ENCODE measurements at places on chromosomes 16 and 17.

DNA sequence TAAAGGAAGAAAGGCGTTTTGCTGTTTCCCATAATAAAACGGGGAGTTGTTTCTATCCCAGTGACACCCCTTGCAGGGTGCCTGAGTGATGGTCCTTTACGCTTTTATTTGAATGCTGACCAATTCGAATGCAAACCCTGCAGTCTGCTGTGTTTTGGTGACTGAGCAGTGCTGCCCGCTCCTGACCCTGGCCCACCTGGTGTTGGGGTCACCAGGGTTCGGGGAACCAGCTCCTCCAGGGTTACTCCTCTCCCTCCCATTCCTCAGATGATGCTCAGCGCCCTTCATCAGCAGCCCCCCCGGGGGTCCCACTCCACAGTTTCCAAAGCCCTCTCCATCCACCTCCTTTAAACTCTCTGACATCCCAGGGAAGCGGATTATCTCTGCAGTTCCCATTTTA lies 6.0 kb downstream of the CA4 start:
- DNase-seq: no peak

DNA sequence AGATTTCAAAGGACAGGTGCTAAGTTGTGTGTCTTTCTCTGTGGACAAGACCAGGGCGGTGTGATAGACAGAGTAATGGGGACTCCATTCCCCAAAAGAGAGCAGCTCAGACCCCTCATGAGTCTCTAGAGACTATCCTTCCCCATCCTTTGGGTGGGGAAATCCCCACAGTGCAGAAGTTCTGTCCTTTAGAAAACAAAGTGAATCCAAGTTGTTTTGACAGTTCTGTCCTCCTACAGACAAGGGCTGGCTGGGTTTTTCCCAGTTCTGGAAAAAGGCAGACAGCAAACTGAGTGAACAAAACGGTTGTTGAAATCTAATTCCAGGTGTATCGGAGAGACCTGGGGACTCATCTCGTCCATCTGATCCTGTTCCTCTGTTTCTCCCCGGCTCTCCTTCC lies 11.0 kb upstream of the HAS3 start:
- no peak for DNase-seq

- no peak for DNase-seq
These were observed 15.1 kb upstream of the ZFHX3 start for GRCh38 chr16:73062743-73063733.

DNA sequence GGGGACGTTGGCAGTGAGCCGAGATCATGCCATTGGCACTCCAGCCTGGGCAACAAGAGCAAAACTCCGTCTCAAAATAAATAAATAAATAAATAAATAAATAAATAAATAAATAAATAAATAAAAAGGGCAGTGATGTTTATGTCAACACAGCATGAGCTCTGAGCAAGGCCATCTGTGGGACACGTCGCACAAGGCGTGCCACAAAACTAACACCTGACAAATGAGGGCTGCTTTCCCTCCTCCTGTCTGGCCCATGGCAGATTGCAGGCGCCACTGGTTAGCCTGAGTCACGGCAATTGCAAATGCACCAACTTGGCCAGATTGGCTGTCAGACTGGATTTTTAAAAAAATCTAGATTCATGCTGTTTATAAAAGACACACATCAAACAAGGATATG lies 25.9 kb upstream of the SPNS3 start:
- DNase-seq: no peak

DNA sequence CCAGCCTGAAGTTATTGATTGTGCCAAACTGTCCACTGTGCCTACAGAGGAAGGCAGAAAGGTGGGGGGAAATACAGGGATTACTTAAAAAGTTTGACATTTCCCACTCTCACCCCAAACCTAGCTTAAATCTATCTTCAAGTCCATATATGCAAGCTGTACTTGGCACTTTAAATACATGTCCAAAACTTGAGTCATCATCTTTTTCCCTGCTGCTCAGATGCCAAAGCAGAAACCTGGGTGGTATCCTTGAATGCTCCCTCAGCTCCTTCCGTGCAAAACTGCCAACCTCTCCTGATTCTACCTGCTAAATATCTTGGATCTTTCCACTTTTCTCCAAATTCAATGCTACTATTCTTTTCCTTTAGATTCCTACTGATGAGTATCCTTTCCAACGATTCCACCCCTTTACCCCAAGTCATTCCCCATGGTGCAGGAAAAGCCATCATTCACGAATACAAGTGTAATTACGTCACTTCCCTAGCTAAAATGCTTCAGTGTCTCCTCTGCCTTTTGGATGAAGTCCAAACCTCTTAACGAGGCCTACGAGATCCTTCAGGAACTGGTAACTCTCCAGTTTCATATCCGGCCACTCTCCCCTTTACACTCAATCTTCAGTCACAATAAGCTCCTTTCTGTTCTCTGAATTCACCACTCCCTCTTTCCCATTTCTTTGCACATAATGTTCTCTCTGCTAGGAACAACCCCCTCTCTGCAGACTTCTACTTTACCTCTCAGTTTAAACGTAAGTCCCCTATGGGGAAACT lies 9.3 kb downstream of the BECN1 start:
- no peak for DNase-seq

GRCh38 chr17:78351449-78352006 lies 8.3 kb downstream of the SOCS3 start:
- no peak for DNase-seq

- DNase-seq: no peak
These were observed 79.6 kb downstream of the PGS1 start for GRCh38 chr17:78458091-78458490.

DNA sequence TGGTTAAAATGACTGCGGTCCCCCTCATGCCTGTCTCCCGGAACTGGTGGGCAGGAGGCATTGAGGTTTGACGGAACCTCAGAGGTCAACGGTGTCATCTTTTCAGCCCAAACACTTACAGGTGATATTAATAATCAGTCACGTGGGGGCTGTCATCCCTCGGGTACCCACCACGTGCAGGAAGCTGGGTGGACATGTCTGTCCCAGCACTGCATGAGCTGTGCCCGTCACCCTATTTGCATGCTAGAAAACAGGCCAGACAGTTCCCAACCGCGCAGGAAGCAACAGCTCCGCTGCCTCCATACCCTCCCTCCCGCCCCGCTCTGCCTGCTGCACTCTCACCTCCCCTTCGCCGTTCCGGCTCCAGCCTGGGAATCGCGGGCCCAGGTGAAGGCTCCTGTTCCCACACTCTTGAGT lies 1.4 kb downstream of the SYNGR3 start:
- peak; percentile 66 for DNase-seq

DNA sequence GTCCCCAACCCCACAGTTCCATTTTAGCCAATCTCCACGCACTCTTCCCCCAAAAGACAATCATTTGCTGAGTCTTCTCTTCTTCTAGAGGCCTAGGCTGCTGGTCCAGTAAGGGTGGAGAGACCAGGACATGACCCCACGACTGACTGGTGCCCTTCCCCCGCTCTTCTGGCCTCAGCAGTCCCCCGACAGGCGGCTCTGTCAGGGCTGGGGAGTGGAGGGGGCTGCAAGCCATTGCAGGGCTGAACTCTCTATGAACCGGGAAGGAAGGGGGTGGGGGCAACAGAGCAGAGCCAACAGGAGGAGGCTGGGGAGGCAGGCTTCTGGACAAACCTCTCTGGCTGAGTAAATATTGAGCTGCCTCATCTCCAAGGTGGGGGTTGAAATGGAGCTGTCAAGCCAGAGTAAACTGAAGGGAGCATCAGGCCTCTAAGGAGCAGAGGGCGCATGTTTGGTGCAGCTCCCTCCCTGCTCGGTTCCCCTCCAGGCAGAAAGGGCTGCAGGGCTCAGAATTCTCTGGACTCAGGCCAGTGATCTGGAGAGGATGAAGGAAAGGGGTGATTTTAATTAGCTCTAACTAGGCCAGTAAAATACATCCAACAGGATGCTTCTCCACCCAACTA lies 8.7 kb downstream of the HOXB1 start:
- DNase-seq: no peak

DNA sequence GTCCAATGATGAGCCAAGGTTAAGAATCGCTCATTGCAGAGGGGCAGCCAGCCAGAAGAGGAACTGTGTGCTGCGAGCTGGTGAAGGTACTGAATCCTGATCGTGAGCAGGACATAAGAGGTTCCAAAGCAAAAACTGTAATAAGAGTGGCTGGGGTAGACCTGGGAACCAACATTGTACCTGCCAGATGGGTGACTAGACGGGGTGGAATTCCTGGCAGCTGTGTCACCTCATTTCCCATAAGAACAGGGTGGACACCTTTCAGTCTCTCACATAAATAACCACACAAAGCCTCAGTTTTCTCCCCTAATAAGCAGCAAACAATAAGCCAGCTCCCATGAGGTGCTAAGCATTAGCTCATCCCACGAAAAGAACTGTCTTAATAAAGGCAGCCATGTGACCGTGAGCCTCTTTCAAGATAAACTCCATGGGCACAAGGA lies 290.3 kb downstream of the SOX9 start:
- DNase-seq: no peak

- DNase-seq: no peak
These were observed 48.5 kb upstream of the IRF8 start for GRCh38 chr16:85850344-85850880.

GRCh38 chr16:86541560-86541959 lies 13.5 kb downstream of the MTHFSD start:
- DNase-seq: no peak

- DNase-seq: no peak
These were observed 80.6 kb downstream of the OR1D5 start for GRCh38 chr17:2982854-2983253.

DNA sequence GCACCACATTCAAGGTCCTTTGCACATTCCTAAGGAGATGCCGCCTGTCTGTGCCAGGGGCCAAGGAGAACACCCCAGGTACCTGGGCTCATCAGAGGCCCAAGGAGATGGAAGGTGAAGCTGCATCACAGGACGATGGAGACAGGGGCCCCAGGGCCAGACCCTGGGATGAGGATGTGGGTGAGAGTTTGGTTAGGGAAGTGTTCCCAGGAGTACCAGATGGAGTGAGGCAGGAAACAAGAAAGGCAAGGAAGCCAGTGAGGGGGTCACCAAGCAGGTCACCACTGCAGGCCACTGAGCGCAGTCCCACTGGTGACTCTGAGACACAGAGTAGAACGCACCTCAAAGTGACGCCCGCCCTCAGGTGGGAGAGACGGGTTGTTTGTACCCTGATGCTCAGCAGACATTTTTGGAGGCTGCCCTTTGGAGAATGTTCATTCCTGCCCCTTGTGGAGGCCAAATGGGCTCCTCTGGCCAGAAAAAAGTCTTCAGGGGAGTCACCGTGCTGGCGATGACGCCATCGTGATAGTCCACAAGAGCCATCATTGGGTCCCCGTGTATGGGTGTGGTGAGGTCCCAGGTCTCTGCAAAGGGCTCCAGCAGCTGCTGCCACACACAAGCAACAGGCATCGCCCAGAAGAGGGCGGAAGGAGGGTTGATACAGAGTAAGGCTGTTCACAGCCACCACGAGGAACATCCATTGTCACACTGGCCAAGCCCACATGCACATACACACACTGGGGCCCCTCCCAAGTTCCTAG lies 57.5 kb downstream of the BEAN1 start:
- DNase-seq: no peak

DNA sequence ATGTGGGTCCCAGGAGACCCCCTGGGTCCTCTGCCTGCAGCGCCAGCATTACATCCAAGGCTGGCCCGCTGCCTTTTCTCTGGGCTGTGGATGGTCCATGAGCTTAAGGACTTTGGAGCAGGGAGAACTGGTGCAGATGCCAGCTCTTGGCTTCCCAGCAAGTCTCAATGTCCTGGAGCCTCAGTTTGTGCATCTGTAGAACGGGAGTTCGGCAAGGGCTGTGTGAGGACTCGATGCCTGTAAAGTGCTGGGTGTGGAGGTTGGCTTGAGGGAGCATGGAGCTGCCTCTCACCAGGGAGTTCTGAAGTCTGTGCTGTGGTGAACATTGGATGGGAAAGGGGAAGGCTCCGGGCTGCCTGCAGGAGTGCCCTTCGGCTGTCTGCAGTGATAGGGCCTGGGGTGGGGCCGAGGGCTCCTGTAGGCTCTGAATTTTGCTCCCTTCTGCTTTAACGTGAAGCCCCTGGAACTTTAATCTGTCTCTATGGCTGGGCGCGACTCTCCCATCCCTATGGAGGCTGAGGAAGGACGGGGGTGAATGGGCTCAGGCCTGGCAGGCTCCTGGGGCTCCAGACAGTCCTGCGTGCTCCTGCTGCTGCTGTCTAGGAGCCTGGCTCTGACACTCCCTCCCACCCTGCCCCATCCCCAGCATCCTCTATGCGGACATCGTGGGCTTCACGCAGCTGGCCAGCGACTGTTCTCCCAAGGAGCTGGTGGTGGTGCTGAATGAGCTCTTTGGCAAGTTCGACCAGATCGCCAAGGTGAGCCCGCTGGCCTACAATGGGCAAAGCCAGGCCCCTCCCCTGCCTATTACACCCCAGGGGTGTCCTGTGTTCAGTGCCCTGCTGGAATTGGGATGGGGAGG lies 27.9 kb downstream of the ADCY7 start:
- no peak for DNase-seq

GRCh38 chr16:65365732-65366715 lies 244.2 kb upstream of the CDH11 start:
- no peak for DNase-seq

GRCh38 chr17:55580596-55581133 lies 69.4 kb upstream of the SMIM36 start:
- no peak for DNase-seq

- peak; percentile 40 for DNase-seq
These were observed 140.0 kb downstream of the CHD9NB start for GRCh38 chr16:52912565-52913173.

GRCh38 chr17:57784226-57784895 lies 39.3 kb upstream of the CCDC182 start:
- DNase-seq: peak; percentile 63

GRCh38 chr17:75765981-75766380 lies 989 bp upstream of the GALK1 start:
- DNase-seq: no peak

DNA sequence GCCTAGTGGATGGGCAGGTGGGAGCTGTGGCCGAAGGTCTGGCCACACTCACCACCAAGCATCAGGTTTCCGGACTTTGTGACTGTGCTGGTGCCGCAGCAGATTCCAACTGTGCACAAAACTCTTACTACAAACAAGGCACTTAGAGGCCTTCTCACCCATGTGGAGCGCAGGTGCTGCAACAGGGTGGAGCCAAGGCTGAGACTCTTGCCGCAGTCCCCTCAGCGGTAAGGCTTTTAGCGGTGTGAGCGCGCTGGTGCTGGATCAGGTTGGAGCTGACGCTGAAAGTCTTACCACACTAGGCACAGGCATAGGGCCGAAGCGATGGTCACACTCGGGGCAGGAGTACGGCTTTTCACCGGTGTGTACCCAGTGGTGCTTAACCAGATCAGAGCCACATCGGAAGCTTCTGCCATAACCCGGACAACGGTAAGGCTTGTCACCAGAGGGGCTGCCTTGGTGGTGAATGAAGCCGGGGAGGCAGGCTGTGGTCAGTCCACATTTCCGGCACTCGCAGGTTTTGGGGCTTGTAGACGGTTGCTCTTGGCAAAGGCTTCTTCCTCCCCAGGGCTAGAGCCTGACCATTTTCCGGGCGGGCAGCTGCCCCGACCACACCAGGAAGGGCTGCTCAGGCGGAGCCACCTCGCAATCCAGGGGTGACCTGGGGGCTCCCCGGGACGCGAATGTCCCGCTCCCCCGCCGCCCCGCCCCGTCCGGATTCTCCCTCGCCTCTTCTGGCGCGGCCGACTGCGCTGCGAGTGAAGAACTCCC lies 1.0 kb upstream of the ARMC5 start:
- DNase-seq: peak; percentile 58
